ENCODE measurements at places on chromosomes 7 and 10.

GRCh38 chr7:129010075-129010474 is 44.8 kb downstream of the TNPO3 start:
- DNase-seq, result no peak

DNA sequence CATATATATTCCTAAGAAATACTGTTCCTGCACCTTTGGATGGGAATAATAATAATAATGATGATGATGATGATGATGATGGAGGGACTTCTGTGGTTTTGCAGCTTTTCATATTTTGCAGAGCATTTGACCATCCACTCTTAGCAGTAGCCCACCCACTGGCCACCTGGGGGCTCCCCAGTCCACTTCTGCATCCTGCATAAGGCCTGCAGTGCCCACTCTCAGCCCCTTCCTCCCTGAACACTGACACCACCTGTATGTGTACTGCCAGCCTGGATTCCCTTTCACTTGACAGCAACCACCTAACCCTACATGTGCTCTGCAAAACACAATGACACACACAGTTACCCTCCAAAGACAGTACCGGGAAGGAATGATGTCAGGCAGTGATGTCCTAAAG is 131.4 kb downstream of the ADAM12 start:
- DNase-seq, result no peak

DNA sequence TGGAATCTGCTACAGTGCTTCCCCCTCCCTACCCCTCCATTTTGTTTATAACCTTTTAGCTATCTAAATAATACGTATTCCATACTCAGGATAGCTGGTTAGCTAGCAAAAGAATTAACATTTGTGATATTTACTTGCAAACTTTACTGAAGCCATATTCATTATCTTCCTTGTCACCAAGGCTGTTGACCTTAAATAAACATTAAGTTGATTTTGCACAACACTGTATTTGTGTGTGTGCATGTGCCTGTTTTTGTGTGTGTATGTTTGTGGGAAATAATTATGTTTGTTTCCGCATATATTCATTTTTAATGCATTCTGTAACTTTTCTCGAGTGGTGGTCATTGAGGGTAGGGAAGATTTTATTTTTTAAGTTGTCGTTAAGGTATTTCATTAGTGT is 15.9 kb downstream of the TMEM60 start:
- no peak for DNase-seq

GRCh38 chr7:105765846-105766245 is 110.6 kb downstream of the ATXN7L1 start:
- no peak for DNase-seq

GRCh38 chr7:37425498-37425897 is 23.2 kb downstream of the ELMO1 start:
- no peak for DNase-seq

- DNase-seq, result no peak
These were observed 279.8 kb downstream of the KCNMA1 start for GRCh38 chr10:77357611-77358310.

GRCh38 chr10:86786368-86786767 is 29.9 kb downstream of the BMPR1A start:
- DNase-seq, result no peak

- no peak for DNase-seq
These were observed 546.0 kb upstream of the FZD8 start for GRCh38 chr10:36188080-36188453.

DNA sequence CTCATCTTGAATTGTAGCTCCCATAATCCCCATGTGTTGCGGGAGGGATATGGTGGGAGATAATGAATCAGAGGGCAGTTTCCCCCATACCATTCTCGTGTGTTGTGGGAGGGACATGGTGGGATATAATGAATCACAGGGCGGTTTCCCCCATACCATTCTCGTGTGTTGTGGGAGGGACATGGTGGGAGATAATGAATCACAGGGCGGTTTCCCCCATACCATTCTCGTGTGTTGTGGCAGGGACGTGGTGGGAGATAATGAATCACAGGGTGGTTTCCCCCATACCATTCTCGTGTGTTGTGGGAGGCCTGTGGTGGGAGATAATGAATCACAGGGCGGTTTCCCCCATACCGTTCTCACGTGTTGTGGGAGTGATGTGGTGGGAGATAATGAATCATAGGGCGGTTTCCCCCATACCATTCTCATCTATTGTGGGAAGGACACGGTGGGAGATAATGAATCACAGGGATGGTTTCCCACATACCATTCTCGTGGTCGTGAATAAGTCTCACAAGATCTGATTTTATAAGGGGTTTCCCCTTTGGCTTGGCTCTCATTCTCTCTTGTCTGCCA is 271.0 kb downstream of the MAD1L1 start:
- no peak for DNase-seq

- DNase-seq, result no peak
These were observed 313.1 kb downstream of the CALN1 start for GRCh38 chr7:72098807-72099580.

GRCh38 chr7:111103136-111103535 is 12.2 kb downstream of the LRRN3 start:
- no peak for DNase-seq

DNA sequence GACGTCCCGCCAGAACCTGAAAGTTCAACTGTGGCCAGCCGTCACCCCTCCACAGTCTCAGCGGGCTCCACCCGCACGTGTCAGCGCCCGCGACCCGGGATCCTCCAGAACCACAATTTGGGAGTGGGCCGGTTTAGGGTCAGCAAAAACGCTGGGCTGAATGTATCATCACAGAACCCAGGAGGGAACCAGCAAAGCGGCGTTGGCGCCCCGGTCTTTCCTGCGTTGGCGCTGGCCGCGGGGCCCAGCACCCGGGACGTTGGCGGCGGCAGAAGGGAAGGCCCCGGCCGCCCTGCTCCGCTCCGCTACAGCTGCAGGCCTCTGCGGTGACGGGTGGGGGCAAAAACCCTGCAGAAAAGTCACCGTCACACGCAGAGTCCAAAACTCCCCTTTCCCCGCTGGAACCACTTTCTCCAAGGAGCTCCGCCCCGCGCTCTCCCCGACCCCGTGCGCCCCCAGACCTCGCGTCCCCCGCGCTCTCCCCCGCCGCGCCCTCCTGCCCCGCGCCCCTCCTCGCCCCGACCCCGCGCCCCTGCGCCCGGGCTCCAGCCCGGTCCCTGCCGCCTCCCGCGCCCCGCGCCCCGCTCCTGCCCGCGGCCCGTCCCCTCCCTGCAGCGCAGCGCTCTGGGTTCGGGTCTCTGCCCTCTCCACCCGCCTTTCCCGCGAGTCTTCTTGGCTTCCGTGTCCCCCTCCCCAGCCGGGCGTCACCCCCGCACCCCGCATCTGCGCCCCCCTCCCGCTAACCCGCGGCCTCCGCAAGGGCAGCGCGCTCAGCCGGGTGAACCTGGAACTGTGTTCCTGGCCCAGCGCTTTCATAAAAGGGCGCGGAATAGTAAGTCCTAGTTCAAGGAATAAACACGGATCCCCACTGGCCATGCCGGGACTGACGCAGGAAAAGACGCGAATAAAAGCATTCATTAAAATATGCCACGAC is 24.0 kb upstream of the RNF32 start:
- DNase-seq, result no peak

- no peak for DNase-seq
These were observed 959 bp upstream of the ATRNL1 start for GRCh38 chr10:115092258-115092554.

DNA sequence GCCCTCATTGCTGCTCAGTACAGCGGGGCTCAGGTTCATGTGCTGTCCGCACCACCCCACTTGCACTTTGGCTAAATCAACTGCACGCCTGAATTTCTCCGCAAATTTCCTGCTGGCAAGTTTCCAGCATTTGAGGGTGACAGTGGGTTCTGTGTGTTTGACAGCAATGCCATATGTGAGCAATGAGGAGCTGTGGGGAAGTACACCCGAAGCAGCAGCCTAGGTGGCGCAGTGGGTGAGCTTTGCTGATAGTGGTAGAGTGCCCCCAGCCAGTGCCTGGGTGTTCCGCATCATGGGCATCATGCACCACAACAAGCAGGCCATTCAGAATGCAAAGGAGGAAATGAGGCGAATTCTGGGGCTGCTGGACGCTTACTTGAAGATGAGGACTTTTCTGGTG is 103.9 kb upstream of the POT1 start:
- no peak for DNase-seq

DNA sequence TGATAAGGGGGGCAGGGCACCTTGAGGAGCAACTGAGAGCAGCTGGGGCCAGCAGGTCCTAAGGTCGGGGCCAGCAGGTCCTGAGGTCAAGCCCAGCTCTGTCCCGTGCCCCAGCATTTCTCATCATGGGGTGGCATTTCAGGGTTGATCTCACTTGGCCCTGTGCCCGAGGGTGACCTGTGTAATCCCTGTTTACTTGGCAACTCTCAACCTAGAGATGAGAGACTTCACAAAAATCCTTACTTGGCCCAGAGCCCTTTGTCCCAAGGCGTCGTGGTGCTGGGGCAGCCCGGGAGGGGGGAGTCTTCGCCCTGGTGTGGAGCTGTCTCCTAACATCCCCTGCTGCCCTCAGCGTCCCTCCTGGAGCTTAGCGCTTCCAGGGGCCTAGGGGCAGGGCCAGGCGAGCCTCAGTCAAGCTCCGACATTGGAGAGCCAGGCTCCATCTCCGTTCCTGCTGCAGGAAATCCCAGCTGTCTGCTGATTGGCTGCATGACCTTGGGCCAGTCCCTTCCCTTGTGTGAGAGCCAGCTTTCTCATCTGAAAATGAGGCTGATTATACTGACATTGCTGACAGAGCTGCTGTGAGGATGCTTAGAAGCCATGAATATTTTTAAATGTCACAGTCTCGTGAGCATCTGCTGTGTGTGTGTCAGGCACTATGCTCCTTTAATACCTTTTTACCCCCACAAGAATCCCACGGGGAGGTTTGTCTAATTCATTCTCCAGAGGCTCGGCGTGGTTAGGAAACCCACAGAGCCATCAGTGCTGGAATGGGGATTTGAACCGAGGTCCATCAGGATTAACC is 94.3 kb downstream of the ZMIZ1 start:
- no peak for DNase-seq

Measured in hypothalamus (tissue), 51 donors.